ENCODE measurements at places on chromosomes 4 and X.
A peak's percentile ranks its signal among the peaks of the same experiment; 100 is the strongest.

GRCh38 chr4:4227510-4228355 is 1.0 kb upstream of the OTOP1 start:
- DNase-seq, result no peak

DNA sequence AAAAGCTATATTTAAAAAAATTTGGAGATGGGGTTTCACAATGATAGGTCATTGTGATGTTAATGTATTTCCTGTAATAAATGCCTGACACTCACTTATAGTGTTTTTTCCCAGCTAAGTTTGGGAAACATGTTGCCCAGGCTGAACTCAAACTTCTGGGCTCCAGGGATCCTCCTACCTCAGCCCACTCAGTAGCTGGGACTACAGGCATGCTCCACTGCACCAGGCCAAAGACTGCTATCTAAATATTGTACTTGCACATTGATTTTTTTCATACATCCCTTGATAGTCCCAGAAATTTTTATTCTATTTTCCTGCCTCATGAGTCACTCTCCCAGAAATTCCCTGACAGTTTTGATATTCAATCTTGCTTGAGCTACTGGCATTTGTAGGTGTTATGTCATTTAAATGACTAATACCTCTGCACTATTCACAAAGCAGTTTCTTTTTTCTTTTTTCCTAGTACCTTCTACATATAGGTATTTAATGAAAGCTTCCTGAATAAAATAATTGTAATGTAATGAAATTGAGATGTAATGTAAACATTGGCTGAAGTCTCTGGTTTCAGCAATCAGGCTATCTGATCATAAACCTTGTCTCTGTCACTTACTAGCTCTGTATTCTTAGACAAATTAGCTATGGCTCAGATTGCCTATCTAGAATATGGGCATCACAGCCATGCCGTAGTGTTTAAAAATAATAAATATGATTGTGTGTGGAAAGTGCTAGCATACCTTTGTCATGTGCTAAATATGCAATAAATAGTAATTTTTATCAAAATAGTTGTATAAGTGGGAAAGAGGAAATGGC is 1973.0 kb upstream of the AGA start:
- DNase-seq, result no peak

DNA sequence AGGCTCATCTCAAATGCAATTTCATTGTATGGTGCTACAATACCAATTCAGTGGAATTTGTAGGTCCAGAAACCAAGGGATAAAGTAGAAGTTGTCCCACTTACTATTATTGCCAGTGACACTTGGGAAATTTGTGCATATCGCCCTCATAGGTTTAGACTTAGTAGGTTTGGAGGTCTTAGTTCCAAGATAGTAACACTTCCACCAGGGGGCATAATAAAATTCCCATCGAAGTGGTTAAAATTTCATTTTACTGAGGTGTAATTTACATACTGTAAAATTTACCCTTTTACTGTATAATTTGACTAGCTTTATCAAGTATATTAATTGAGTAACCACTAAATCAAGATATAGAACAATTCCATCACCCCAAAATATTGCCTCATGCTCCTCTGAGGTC is 174.6 kb downstream of the INPP4B start:
- DNase-seq, result no peak

DNA sequence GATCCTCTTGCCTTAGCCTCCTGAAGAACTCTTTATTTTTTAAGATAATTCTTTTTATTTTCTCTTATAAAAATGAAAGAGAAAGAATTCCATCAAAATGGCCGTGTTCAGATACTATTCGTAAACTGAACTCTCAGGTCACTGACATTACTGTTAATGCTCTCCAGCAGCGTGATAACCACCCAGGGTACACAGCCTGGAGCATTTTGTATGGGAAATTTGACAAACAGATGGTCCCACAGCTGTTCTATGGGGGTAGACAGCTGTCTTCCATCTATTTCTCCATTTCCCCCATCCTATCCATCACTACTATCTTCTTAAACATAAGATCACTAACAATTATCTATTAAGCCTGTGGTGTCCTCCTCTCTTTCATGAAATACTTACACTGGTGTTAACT is 47.8 kb downstream of the SYNPO2 start:
- DNase-seq, result no peak

- DNase-seq, result no peak
Observed at GRCh38 chr4:165402375-165402774, 23.6 kb downstream of the CPE start.

DNA sequence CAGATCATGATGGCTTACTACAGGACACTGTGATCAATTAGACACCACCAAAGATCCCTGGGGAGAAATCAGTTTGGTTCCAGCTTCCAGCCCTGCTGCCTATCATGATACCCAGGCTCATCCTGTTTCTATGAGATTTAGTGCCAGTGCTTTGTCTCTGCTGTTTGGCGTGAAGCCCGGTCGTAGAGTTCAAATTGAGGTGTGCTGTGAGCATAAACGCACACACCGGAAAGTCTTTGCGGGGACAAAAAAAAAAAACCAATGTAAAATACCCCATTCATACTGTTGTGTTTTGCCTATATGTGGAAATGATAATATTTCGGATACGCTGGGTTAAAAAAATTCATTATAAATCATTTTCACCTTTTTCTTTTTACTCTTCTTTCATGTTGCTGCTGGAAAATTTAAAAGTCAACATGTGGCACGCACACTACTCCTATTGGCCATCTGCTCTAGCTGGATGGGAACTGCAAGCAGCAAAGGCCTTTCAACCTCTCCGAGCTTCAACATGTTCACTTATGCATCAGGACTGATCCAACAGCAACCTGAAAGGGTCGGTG is 607 bp upstream of the DKC1 start:
- DNase-seq, result peak; percentile 34
